ENCODE measurements at places on chromosomes 3 and 15.

- DNase-seq: no peak
Measured at GRCh38 chr3:124772081-124772831, 42.0 kb downstream of the UMPS start.

- DNase-seq: no peak
Measured at GRCh38 chr3:152328841-152329240, 60.1 kb downstream of the MBNL1 start.

DNA sequence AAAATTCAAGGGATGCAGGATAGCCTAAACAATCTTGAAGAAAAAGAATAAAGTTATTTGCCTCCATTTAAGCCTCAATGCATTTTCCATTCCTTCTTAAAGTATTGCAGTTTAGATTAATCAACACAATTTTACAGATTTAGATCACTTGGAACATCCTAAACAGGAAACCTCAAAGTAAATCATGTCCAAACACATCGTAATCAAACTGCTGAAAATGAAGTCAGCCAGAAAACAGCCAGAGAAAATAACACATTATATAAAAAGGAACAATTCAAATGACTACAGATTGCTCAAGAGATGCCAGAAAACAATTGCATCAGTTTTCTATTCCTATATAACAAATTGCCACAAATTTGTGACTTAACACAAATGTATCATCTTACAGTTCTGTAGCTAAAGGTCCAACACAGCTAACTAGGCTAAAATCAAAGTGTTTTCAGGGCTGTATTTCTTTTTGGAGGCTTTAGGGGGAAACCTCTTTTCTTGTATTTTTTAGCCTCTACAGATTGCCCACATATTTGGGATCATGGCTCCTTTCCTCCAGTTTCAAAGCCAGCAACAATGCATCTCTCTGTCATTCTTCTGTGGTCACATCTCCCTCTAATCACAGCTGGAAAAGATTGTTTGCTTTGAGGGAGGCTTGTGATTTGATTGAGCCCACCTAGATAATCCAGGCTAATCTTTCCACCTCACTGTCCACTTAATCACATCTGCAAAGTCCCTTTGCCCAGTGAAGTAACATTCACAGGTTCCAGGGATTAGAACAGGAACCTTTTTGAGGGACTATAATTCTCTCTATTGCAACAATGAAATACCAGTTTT is 543.3 kb upstream of the UBE2E2 start:
- DNase-seq: no peak

DNA sequence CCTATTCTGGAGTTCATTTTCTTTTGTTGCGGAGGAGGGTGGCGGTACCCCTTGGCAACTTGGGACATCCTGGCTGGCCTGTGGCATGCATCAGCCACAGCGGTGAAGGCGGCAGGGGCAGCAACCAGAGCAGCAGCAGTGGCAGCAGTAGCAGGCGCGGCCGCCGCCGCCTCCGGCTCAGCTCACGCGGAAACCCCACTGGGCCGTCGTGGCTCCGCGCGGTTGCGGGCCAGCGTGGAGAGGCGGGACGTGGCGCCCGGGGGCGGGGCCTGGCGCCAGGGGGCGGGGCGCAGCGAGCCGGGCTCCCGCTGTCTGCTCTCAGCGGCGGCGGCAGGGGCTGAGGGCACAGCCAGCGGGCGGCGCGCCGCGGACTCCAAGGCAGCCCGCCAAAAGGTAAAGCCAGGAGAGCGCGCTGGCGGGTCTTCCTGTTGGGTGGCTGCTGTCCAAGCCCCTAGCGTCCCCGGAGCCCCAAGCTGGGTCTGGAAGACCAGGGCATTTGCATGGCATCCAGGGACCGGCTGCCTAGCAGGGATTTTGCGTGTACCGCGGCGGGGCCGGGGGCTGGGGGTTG is 334.4 kb upstream of the THRB start:
- no peak for DNase-seq

- no peak for DNase-seq
Measured at GRCh38 chr15:98723195-98723594, 74.9 kb downstream of the IGF1R start.

DNA sequence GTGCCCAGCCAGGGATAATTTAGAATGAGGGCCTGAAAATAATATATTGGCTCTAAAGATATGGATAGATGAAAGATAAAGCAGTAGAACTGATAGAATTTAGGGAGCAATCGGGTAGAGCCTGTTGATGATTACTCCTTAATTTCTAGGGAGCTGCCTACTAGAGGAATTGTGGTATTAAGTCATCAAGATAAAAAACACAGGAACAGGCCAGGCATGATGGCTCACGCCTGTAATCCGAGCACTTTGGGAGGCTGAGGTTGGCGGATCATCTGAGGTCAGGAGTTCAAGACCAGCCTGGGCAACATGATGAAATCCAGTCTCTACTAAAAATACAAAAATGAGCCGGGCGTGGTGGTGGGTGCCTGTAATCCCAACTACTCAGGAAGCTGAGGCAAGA is 130.4 kb downstream of the PCCB start:
- DNase-seq: no peak

- DNase-seq: no peak
Measured at GRCh38 chr3:169628567-169628966, 34.9 kb downstream of the MECOM start.

DNA sequence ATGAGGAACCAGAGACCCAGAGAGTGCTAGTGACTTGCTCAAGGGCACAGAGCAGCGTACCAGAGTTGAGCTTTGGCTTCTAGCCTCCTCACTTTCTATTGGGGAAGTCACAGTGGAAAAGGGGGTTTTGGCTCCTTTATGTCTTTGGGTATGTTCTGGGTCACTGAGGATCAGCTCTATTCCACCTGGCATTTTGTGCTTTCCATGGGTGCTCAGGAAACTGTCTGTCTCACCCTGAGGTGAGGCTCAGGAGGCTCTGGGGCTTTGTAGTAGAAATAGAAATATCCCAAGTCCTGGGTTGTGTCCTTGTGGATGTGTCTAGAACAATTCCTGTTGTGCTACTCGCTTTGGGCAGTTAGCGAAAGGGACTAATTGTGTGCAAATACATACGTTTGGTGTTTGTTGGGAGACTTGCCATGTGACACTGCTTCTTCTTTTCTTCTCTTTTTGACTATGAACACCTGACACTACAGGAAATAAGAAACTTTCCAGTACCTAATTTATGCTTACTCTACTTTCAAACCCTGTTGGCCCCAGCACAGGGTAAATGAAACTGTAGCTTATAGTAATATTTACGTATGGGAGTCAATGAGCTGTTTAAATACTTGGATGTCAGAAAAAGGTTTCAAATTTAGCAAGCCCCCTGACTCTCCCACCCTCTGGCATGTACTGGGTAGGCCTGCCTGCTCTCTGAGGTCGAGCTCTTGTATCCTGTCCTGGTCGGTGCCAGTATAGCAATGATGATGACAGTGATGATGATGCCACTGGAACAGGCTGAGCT is 35.6 kb downstream of the SMAD3 start:
- DNase-seq: no peak

GRCh38 chr3:126127452-126127851 is 43.5 kb upstream of the SLC41A3 start:
- no peak for DNase-seq

GRCh38 chr3:141524988-141525387 is 38.2 kb downstream of the RASA2 start:
- DNase-seq: no peak

- no peak for DNase-seq
Measured at GRCh38 chr3:64460141-64460730, 227.6 kb downstream of the ADAMTS9 start.
